CD4-positive, alpha-beta T cell (primary cell): ENCODE measurements at places on chromosomes 12 and 14.

DNA sequence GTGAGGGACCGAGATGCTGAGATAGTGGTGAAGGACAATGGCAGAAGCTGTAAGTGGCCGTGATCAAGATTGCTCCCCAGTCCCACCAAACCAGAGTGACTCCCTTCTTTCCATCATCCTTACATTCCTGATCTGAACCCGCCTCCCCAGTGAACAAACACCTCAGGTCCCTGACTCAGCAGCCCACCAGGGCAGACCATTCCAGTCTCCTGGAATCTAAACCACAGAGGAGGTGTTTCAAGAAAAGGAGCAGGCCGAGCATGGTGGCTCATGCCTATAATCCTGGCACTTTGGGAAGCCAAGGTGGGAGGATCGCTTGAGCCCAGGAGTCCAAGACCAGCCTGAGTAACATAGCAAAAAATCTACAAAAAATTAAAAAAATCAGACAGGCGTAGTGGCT is 6.6 kb downstream of the ERBB3 start:
- no peak for DNase-seq

DNA sequence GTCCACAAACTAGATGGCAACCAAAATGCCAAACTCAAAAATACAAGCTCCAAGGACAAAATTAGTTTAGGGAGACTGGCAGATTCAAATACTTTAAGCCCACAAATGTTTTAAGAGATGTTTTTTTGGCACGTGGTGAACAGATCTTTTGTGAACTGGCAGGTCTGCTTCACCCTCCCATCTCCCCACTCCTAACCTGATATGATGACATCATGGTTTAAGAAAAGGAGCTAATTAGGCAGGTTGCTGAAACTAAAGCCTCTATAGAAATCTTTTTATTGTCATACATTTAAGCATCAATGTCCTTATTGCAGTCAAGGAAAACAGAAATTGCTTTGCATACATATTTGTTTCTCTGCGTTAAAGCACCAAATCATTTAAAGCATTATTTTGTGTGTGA is 5.8 kb downstream of the LRIG3 start:
- DNase-seq = no peak

DNA sequence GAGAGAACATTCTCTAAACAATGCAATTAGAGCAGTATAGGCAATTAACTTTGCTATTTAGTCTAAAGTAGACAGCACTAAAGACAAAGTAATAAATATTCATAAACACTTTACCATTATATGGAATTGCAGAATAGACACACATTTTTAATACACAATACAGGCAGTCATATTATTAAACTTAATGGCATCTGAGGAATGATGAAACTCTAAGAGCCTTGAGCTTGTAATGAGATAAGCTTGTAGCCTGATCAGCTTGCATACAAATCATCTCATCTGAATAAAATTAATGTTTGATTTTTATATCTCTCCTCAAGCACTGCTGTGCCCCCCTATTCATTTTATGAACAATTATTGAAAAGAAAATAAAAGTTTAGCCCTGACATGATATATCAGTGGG is 107.6 kb downstream of the MGAT4C start:
- DNase-seq = no peak

- DNase-seq = no peak
Measured at GRCh38 chr12:30178916-30179315, 395.2 kb upstream of the TMTC1 start.

DNA sequence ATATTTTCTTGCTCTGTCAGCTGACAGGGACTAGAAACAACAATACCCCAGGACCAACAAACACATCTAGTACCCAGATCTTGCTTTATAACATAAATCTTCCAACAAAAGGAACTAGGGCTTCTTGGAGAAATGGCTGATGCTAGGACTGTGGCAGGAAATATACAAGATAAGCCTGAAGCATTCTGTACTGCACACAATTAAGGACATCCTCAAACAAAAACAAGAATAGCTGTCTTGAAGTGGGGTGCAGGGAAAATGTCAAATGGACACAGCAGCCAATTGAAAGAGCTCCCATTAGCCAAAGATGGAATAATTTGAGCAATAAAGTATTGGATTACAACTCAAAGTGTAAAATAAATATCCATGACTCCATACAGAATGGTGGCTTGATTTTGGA is 50.0 kb downstream of the LGMN start:
- no peak for DNase-seq

GRCh38 chr12:1217191-1217949 is 226.3 kb downstream of the ERC1 start:
- no peak for DNase-seq

DNA sequence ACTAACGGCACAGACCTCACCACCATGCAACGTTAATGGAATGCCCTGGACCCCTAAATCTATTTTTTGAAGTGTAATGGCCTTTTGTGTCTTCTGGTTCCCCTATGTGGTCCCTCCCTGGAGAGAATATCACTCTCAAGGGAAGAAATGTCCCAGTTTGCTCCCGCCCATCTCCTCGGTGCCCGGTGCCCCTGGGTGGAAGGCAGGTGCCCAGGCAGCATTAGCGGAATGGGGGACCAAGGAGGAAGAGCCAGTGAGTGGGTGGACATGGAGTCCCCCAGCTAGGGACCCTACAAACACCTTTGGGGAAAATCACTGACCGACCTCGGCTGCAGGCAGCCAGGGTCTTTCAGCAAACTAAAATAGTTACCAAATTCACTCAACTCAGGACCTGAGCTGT is 212.1 kb upstream of the RTL1 start:
- no peak for DNase-seq

DNA sequence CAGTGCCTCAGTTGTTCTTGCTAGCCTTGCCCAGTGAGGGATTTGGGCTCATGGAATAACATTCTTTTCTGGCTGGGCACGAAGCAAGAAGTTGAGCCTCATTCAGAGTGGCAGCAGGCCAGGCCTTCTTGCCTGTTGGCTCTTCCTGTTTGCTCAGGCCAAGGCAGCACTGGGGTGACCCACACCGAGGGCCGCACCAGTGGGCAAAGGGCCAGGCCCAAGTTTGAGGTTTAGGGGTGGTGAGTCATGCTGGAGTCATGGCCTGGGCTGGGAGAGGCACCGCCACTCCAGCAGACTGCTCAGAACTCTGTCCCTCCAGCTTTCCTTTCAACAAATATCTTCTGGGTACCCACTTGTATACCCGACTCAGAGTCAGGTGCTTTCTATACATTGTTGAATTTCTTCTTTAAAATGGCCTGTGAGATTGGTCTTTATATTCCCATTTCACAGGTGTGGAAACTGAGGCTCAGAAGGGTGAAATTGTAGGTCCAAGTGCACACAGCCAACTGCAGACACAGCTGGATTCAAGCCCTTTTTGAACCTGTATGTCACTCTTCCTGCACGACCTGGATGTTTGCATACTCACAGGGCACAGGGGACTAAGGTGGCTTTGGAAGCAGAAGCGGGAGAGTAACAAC is 279.4 kb downstream of the FOXN3 start:
- no peak for DNase-seq

- no peak for DNase-seq
Measured at GRCh38 chr12:54273981-54274380, 5.9 kb downstream of the CBX5 start.

DNA sequence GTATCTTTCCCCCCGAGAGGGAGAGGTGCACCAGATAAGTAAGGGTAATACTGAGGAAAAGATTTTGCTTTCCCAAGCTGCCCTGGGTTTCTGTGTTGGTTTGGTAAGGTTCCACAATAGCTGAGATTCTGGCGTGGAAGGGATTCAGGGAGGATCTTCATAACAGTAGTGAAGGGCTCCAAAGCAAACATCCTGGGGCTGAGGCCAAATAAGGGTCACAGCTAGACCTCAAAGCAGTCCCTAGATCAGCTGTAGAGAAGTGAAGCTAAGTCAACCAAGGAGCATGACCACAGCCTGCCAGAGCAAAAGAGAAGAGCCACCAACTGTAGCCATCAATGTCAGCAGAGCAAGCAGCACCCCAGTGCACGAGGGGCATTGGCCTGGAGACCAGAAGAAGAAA is 73.2 kb upstream of the SLC35F4 start:
- DNase-seq = no peak

DNA sequence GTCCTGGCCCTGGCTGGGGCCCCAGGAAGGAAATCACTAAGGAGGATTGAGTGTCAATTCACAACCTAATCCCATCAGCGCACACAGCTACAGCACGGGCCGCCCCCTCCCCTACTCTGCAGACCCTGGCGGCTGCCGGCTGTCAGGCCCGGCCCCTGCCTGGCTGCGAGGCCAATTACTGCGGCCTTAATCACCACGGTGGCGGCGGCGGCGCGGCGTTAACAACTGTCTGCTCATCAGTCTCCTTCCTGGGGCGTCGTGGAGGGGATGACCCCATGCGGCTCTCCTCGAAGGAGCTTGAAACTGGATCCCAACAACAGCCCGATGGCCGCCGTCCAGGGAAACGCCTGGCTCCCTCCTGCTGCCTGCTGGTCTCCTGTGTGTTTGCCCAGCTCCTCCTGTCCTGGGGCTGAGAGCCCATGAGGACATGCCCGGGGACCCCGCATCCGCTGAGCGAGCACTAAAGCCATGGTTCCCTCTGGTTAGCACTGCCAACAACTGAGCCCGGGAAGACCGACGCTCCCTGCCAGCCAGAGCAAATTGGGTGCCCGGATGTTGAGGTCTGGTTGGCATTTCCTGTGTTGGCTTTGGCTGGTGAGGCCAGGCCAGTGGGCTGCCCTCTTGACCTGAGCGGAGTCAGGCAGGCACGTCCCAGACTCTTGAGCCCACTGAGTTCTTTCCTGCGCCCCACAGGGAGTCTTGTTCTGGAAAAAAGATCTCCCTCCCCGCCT is 21.8 kb upstream of the EIF2B2 start:
- no peak for DNase-seq

- DNase-seq = peak; percentile 94
Measured at GRCh38 chr12:100266585-100266834, 369 bp downstream of the DEPDC4 start.

GRCh38 chr12:112932485-112933128 is 5.7 kb upstream of the OAS3 start:
- DNase-seq = no peak

DNA sequence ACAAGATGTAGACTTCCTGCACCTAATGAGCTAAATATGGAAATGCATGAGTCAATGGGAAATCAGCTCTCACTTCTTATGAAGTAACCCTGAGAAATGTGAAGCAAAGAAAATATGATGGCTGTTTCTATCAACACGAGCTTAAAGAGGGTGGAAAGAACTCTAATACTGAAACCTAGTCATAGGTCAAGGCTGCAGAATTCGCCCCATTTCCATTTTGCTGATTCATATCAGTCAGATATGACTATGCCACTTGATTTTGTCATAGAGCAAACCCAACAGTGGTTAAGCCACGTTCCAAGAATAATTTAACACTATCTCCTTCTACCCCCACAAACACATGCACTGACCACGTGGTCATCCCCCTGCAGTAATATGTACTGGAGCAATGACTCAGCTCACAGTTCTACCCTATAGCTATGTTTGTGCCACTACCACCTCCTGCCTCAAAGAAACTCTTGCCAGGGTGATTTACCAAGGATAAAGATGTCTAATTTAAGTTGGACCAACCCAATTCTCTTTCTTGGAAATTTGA is 157.5 kb downstream of the TMTC3 start:
- DNase-seq = no peak

DNA sequence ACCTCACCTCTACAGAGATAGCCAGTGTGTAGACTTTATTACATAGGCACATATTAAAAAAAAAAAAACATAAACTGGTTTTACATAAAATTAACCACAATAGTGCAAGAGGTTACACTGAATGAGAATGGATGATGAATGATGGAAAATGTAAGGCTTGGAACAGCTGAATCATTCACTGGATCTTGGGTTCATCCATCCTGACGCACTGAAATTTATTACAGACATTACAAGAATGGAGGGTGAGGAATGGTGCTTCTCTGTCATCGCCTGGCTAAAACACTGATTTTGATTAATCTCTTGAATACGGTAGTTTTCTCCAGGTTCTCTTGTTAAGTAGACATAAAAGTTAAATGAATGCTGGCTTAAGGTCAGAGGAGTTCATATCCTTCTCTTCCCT is 40.0 kb upstream of the GTF2A1 start:
- no peak for DNase-seq

- DNase-seq = no peak
Measured at GRCh38 chr12:22593864-22594263, 31.1 kb upstream of the ETNK1 start.

- no peak for DNase-seq
Measured at GRCh38 chr12:27068863-27069262, 13.5 kb downstream of the C12orf71 start.

GRCh38 chr14:69972755-69973154 is 93.5 kb downstream of the SMOC1 start:
- no peak for DNase-seq

DNA sequence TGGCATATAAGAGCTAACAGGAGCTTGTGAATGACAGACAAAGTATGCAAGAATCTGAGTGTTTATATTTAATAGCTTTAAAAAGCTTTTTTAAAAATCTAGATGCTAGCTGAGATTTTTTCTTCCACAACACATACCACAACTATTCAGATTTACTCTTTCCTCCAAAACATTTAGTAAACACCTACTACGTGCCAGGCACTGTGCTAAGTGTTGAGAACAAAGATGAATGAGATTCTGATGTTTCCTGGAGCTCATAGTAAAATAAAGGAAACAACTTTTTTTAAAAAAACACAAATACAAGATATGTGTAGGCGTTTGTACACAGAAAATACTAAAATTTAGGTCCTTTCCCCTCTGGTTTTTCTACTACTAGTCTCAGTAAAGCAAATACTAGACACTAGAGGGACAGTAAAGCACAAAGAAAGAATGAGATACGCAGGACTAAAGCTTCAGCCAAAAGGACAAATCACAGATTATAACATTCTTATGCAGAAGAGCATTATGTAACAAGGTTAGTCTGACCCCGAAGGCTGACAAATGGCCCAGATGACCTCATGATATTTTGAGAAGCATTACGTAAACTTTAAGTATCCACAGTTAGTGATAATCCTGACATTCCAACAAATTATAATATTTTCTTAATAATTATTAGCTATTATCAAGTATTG is 78.6 kb upstream of the PAWR start:
- DNase-seq = no peak

GRCh38 chr12:3087758-3088650 is 10.8 kb downstream of the TSPAN9 start:
- DNase-seq = no peak

DNA sequence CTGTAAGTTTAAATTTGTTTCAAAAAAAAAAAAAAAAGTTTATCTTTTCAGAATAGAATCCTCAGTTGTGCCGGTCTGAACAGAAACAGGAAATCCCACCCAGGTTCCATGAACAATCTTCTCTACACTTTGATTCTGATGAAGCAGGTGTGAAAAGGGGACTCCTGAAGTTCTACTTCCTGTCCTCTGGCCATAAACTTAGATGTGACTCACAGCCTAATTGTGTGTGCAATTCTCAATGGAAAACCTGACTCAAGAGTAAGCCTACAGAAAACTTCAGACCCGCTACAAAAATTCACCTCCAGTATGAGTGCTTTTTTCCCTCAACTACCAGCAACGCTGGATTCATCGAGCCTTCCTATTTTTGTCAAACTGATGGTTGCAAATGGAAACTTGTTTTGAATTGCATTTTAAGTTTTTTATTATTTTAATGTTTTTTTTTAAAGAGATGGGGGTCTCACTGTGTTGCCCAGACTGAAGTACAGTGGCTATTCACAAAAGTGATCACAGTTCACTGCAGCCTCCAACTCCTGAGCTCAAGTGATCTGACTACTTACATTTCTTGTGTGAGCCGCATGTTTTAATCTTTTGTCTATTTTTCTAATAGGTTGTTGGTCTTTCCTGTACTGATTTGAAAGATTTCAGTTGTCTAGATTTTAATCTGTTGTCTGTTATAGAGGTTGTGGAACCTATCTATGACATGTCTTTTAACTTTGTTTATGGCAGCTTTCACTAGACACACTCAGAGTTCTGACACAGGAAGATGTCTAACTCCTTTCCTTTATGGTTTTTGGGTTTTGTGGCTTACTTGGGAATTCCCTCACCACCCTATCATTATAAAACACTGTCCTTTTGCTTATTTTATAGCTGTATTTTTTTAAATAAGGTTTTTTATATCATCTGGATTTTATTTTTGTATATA is 37.6 kb downstream of the ATG14 start:
- no peak for DNase-seq
